NCI-H1930 (cell line): ENCODE measurements at places on chromosomes 3 and 15.
A peak's percentile ranks its signal among the peaks of the same experiment; 100 is the strongest.

DNA sequence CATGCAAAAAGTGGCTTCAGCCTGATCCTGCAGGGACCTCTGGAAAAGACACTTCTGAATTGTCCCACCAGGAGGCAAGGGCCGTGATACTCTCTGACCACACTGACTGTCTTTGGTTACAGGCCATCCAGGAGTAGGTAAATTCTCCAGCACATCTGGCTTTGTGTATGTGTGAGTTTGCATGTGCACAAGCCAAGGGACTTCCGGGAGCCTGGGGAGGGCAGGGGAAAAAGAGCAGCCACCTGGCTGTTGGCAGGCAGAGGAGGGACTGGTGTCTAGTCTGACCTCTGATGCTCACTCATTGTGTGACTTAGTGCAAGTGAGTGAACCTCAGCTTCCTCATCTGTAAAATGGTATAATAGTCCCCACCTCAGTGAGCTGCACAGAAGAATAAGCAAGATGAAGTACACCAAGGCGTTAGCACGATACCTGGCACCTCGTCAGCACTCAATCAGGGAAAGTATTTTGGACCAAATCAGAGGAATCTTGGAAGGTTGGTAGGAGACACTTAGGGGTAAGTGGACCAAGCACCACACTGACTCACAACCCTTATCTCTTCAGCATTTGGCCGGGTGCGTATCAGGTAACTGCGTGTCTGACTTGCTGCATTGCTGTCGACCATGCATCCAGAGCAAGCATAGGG lies 19.1 kb downstream of the KLHL6 start:
- DNase-seq: no peak

- no peak for DNase-seq
These were observed 134.0 kb downstream of the MFSD1 start for GRCh38 chr3:158935846-158936245.

DNA sequence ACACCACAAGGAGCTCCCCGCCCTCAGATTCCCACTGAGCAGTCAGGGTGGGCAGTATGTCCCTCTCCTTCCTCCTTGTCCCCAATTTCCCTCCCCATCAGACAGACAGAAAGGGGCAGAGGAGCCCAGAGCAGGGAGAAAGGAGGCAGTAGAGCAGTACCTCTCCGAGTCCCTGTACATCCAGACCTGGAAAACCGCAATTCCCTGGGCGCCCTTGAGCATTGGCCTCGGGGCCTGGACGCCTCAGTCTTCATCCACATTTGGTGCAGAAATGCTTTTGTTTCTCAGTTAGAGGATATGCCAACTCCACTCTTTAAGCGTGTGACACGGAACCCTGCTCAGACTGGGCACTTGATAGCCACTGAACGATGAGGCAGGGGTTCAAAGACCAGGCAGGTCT lies 5.9 kb downstream of the ISG20 start:
- DNase-seq: no peak

GRCh38 chr3:154990543-154990942 lies 89.6 kb upstream of the MME start:
- no peak for DNase-seq

DNA sequence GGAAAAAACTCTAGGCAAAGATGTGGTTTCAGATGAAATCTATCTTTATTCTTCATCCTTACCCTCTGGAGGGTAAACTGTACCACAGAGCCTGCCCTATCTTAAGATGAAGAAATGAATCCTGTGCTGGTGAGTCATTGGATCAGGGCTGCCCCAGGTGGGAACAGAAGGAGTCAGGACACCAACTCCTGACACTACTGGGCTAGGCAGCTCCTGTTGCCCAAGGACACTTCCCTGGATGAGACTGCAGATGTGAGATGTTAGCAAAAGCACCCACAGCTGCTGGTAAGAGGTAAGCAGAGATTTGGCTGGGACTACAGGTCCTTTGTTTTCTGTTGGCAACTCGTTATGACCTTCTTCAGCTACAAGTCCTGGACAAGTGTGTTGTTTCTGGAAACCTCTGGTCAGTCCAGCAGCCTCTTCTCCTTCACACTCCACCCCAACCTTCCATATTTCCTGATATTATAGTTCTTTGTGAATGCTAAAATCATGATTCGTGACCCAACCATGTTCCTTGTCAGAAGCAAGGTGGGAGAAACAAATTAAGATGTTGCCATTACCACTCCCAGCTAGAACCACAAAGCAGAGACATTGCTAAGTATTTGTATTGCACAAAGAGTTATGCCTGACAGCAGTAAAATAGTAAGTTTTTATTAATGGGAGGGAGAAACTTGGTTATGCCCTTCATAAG lies 104.2 kb upstream of the TGFBR2 start:
- DNase-seq: no peak

DNA sequence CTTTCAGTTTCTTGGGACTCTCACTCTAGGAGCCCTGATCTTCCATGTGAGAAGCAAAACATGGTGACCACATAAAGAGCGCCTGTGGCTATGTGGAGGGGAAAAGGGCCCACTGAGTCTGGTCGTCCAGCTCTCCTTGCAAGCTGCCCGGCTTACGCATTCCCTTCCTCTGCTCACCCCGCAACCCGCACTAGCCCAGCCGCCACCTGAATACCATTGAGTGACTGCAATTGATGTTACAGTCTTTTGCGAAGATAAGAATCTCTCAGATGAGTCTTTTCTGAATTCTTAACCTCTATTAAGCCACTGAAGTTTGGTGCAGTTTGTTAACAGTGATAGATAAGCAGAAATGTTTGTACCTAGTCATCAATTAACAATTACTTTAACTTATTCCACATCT lies 589.0 kb upstream of the DPPA4 start:
- no peak for DNase-seq

- DNase-seq: no peak
These were observed 436.7 kb downstream of the PDCD6IP start for GRCh38 chr3:34235096-34235495.

DNA sequence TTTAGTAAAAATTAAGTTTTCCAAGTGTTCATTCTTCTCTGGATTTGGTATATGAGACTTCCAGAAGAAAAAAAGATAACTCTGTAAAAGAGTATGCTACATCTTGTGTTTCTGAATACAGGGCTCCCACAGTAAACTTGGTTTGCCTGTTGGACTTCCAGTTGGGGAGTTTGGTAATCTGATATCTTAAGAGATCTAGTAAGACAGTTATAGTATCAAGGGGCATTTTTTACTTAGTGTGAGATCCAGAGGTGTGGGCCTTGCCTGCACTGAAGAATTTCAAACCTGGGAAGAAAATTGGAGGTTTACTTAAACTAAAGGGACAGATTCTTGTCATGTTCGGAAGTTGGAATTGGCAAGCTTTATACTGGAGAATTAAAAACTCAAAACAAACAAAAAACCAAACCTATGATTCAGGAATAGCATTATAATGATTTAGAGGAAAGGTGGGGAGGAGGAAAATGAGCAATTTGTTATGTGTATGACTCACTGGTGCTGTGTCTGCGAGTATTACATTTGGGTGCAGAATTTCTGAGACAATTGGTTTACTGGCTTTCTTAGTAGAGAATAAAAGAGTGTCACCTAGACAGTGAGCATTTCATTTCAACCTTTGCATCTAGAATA lies 58.9 kb upstream of the ULK4 start:
- DNase-seq: no peak

DNA sequence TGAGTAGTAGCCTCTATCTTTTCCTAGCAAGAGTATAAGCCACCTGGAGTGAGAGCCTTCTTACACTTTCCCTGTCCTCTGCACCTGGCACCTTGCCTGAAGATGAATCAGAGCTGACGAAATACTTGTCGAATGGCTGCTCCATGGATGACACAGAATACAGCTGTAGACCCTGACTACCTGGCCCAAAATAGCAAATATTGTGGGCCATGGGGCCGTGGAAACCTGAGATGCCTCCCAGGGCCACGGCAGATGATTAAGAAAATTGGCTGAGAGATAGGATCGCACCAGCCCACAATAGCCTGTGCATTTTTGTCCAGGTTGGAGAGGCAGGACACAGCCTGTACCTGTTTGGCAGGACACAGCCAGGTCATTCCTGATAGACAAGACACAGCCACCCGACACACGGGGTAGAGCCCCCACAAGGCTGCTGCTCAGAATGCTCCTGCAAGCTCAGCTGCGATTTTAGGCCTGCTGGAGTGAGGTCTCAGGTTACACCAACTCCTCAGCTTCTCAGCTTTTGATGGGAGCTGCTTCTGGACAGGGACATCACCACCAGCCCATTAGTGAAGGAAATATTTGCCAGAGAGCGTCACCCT lies 22.9 kb upstream of the TPM1 start:
- DNase-seq: no peak

DNA sequence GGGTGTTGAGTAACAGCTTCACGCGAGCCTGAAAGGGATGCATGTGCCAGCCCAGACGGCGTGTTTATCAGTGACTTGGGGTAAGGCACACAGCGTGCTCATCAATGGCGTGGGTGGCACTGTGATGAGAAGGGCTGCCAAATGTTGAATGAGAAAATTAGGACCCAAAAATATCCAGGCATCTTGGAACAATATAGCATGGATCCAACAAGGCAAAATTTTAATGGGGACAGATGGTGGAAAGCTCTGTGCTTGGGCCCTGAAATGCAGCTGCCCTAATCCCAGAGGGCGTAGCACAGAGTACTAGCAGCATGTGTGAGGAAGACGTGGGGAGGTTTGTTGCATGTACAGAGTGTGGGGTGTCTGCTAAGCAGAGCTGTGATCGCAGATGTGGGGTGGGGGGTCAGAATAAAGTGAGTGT lies 48.9 kb downstream of the SSUH2 start:
- no peak for DNase-seq

GRCh38 chr15:61839546-61839945 lies 220.7 kb downstream of the VPS13C start:
- DNase-seq: no peak

DNA sequence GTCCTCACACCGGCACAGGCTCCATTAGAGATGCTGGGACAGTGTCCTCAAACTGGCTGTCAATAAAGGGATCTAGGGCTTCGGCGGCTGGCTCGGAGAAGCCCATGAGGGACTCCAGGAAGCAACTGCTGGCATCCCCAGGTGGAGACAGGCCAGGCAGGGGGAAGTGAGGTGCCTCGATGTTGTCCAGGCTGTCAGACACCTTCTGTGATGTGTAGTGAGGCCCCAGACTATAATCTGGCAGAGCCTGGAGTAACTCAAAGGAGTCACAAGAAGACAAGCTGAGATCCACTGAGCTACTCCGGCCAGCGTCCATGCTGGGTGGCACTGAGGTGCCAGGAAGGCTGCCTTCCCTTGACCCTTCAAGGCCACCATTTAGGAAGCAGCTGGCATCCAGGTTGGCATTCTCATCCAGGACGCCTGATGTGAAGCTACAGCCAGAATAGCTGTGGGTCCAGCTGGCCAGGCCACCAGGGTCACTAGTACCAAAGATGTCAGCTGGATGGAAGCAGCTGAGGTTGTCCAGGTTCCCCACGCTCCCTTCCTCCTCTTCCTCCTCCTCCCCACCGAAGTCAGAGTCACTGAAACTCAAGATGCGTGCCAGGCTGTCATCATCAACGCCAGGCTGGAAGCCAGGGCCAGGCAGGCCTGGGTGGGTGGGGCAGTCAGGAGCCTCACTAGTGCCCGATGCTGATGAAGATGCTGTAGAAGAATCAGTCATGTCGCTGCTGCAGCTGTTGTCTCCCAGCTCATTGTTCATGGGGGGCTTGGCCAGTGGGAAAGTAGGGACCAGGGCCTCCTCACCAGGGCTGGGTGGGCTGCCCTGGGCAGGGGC lies 10.1 kb downstream of the CSRNP1 start:
- DNase-seq: no peak

DNA sequence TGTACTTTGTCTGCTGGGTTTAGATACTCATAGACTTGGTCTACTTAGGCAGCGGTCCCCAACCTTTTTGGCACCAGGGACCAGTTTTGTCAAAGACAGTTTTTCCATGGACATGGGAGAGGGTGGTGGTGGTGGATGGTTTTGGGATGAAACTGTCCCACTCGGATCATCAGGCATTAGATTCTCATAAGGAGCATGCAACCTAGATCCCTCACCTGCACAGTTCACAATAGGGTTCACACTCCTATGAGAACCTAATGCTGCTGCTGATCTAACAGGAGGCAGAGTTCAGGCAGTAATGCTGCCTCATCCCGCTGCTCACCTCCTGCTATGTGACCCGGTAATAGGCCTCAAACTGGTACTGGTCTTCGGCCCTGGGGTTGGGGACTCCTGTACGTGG lies 45.3 kb downstream of the CMSS1 start:
- no peak for DNase-seq

DNA sequence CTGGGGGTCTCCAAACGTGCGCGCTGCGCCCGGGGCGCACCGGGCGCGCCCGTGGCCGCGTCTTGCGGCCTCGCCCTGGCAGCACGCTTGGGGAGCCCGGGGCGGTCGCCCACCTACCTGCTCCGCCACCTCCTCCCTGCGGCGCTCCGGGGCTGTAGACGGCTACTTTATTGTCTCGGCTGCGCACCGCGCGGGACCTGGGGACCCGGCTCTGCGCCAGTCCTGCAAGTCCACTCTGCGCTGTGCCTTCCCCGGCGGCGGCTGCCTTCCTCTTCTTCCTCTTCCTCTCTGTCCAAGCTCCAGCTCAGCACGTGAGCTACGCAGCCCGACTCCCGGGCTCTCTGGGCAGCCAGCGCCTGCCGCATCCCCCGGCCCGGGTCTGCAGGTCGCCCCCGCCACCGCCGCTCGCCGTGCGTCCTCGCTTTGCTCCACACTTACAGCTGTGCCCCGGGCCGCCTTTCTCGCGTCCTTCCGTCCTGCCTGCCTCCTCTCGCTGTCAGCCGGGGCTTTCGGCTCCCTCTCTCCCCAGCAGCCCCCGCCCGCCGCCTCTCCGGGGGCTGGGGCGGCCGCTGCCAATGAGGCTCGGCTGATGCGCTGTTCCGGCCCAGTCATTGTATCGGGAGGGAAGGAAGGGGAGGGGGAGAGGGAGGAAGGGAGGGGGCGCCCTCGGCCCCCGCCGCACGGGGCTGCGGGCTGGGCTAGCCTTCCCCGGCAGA lies 156.4 kb upstream of the FRMD4B start:
- peak; percentile 32 for DNase-seq

DNA sequence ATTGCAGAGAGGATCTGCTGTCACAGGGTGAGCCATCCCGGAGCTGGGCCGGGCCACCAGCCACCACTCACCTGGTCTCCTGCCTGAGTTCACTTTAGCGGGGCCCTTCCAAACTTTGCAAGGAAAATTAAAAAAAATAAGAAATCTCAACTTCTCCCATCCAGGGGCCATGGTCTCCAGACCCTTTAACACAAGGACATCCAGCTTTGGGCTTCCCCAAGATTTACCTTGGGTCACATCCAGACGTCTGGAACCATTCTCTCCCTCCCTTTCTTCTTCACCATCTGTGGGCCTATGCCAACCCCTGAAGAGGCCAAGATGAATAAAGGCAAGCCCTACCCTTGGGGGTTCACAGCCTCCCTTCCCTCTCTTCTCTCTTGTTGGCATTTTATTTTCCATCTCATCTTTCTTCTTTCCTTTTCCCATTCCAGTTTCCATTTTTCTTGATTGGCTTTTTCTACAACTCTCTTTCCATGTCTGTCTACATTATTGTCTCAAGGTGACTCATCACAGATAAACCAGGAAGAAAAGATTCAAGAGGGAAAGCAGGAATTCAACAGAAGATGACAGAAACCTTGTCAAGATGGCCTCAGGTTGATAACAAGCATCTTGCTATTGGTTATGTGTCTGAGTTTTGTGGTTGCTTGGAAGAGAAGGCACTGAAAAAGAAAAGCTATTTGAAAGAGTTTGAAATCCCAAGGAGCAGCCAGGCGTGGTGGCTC lies 49.5 kb downstream of the ITGA11 start:
- no peak for DNase-seq

- no peak for DNase-seq
These were observed 61.4 kb downstream of the FRMD4B start for GRCh38 chr3:69324362-69325025.

GRCh38 chr3:31462050-31462569 lies 70.6 kb upstream of the STT3B start:
- DNase-seq: no peak

- DNase-seq: no peak
These were observed 822 bp downstream of the ZNF385D start for GRCh38 chr3:21750080-21750696.

GRCh38 chr3:59990915-59991314 lies 941.1 kb upstream of the CFAP20DC start:
- no peak for DNase-seq
